ENCODE measurements at places on chromosomes 1 and 21.

DNA sequence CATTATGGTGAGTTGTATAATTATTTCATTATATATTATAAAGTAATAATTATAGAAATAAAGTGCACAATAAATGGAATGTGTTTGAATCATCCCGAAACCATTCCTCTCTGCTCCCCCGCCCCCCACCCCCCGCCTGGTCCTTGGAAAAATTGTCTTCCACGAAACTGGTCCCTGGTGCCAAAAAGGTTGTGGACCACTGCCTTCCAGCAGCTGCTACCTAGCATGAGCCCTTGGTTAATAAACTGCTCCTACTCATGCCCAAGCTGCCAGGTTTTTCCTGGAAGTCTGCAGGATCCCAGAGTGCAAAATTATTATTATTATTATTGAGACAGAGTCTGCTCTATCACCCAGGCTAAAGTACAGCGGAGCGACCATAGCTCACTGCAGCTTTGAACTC is 6.8 kb upstream of the IFNGR2 start:
- no peak for DNase-seq

DNA sequence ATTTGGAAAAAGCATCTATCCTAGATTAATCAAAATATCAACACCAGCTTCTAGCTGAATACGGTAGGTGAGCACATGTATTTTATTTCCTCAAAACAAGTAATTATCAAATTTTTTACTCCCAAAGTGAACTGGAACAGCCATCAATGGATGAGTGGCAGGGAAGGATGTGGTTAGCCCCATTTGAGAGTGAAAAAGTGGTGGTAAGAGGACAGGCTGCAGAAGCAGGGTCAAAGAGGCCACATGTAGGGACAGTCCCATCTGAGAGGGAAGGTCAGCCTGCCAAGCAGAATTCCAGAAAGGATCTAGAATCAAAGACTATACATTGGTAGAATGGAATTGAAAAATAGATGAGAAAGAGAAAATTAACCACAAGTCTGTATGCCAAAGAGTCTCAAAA is 163.8 kb downstream of the SMYD3 start:
- DNase-seq, result no peak

- no peak for DNase-seq
These were observed 228.2 kb upstream of the USP24 start for GRCh38 chr1:55443175-55443915.

GRCh38 chr1:95004013-95004412 is 68.7 kb downstream of the ALG14 start:
- no peak for DNase-seq

DNA sequence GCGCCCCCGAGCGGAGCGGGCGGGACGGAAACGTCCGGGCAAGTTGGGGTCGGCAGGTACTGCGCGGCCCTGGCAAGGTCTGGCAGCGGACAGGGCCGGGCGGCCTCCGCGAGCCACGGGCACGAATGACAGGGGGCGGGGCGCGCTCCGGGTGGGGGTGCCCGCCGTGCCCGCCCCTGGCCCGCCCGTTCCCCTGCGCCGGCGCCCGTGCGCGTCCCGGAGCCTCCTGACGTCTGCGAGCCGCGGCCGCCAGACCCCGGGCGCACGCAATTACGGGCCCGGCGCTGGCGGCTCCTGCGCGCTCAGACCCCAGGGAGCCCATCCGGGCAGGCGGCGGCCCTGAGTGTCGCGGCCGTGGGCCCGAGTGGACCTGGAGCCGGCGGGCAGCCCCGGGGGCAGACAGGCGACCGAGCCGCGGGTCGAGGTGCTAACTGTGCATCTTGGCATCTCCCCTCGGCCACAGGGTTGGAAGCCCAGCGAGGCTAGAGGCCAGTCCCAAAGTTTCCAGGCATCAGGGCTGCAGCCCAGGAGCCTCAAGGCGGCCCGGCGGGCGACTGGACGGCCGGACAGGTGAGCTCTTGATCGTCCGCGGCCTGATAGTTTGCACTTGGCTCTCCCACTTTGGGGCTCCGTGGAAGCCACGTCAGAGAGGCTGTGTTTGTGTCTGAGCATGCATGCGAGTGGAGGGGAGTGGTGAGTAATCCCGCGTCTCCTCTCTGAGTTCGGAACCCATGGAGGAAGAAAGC is 918 bp downstream of the MIB2 start:
- DNase-seq, result peak; percentile 15

- DNase-seq, result no peak
These were observed 101.7 kb downstream of the BCAR3 start for GRCh38 chr1:93579891-93580290.

DNA sequence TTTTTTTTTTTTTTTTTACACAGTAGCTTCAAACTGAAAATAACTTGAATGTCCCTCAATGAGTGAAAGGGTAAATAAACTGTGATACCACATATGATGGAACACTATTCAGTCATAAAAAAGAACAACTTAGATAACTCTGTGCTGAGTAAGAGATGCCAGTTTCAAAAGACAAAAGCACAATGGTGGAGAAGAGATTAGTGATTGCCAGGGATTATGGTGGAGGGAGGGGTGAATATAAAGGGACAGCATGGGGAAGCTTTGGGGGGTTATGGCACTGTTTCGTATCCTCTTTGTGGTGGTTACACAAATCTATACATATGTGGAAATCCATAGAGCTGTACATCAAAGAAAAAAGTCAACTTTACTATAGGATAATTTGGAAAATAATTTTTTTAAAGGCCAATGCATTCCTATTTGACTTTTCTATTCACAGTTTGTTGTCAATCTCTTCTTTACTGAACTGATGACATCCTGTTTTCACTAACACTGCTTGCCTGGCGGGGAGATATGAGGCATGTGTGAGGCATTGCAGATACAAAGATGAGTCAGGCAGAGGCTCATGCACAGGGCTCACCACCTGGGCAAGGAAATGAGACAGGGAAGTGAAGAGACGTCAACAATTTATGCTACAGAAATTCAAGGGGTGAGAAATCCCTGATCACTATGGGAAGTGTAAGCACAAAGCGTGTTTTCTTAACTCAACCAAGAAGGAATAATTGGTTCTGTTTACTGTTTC is 302.7 kb downstream of the DUSP10 start:
- DNase-seq, result no peak

DNA sequence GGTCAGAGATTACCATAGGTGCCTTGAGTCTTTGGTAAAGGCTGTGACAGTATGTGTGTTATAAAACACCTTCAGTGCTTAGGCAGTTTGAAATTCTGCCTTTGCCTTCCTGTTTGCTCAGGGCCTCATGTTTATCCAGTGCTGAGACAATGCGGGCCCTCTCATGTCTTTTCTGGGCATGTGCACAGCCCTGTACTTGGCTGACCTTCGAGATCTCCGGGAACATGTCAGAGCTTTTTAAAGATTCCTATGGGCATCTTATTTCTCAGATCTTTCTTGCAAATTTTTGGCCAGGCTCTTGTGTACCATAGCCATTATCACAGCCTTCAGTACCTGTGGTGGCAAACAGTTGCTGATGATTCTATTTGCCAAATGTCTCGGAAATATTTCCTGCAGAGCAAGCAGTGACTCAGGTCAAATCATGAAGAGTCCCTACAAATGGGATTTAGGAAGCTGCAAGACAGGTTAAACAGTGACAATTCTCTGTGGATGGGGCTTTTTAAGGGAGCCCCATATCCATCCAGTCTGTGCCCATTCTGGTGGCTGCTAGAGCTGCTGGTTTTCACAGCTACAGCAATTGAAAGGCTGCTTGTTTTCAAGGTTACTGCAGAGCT is 42.1 kb downstream of the HOOK1 start:
- DNase-seq, result no peak

GRCh38 chr1:48876330-48876785 is 99.7 kb upstream of the BEND5 start:
- no peak for DNase-seq

DNA sequence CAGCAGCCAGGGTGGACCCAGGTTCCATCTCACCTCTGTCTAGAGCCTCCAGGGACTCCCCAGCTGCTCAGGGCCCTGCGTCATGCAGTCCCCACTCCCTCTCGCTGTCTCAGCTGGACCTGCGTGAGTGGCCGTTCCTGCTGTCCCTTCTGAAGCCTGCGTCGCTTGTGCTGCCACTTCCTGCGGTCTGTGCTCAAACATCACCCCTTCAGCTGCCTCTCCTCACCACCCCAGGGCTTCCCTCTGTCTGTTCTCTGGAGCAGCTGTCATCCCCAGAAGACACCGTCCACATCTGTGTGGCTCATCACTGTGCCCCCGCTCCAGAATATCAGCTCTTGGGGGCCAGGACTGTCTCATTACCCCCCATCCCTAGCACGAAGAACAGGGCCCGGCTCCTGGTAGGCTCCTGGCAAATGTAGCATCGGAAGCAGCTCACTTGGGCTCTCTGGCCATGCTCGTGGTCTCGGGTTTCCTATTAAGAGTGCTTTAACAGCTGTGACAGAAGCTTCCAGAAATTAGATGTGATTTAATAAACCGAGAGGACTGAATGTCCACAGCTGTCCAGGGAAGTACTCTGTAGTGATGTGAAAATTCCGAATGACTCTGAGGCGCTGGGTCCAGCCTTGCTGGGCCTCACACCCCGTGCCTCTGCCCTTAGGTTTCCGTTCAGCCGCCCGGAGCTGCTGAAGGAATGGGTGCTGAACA is 3.3 kb downstream of the THAP3 start:
- no peak for DNase-seq

GRCh38 chr1:109370712-109371340 is 26.9 kb downstream of the SORT1 start:
- no peak for DNase-seq

DNA sequence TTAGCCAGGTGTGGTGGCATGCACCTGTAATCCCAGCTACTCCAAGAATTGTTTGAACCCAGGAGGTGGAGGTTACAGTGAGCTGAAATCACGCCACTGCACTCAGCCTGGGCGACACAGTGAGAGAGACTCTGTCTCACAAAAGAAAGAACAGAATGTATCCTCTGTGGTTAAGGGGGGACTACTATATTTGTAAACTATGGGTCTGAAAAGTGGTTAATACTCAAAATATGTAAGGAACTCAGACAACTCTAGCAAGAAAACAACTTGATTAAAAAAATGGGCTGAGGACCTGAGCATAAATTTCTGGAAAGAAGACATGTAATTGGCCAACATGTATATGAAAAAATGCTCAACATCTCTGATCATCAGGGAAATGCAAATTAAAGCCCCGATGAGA is 11.2 kb downstream of the FNBP1L start:
- no peak for DNase-seq

DNA sequence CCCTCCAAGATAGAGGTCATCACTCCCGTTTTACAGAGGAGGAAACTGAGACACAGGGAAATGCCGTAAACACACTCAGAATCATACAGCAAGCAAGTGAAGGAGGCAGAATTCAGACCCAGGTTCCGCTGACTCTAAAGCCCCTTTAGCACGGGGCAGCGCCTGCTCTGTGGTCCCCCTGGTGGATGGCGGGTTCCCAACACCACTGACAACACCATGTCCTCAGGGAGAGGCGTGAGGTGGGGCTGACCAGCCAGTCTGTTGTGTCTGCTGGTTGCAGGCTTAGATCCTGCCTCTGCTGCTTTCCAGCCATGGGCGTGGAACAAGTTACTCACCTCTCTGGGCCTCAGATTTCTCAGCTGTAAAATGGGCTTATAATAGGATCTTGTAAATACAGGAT is 617.3 kb downstream of the MATN1 start:
- DNase-seq, result peak; percentile 84

DNA sequence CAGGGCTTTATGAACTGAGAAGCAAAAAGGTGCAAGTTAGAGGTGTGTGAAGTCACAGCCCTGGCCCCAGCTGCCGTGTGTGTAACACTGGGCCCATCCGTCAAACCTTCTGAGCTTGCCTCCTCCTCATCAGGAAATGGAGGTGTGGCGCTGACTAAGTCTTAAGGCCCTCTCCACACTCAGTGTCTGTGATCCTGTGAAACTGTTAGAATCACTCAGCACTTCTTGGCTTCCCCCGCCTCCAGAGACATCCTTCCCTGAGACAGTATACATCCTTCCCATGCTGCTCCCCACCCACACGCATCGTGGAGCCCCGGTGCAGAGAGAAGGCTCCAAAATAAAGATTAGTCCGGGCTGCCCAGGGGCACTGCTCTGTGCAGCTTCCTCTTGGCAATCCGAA is 33.3 kb downstream of the LRP8 start:
- DNase-seq, result no peak

DNA sequence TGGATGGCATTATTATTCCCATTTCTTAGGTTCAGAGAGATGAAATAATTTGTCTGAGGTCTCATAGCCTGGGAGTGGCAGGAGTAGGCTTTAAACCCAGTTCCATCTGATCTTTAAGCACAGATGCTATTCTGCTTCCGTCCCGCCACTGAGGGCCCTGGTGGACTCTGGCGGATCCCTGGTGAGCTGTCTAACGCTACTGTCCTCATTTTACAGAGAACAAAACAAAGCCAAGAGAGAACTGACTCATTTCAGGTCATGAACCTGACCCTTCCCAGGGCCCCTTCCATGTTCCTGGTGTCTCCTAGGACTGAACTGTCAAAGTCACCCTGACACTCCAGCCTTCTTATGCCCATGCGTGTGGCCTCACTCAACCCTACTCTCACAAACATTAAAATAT is 3.1 kb upstream of the GALE start:
- no peak for DNase-seq

- DNase-seq, result no peak
These were observed 817.7 kb upstream of the B3GALT2 start for GRCh38 chr1:194004146-194004545.

GRCh38 chr1:228085287-228085951 is 2.9 kb downstream of the ARF1 start:
- no peak for DNase-seq

GRCh38 chr1:108610073-108610472 is 50.2 kb downstream of the EEIG2 start:
- no peak for DNase-seq

GRCh38 chr1:248839168-248839555 is 1.1 kb downstream of the ZNF672 start:
- DNase-seq, result no peak

DNA sequence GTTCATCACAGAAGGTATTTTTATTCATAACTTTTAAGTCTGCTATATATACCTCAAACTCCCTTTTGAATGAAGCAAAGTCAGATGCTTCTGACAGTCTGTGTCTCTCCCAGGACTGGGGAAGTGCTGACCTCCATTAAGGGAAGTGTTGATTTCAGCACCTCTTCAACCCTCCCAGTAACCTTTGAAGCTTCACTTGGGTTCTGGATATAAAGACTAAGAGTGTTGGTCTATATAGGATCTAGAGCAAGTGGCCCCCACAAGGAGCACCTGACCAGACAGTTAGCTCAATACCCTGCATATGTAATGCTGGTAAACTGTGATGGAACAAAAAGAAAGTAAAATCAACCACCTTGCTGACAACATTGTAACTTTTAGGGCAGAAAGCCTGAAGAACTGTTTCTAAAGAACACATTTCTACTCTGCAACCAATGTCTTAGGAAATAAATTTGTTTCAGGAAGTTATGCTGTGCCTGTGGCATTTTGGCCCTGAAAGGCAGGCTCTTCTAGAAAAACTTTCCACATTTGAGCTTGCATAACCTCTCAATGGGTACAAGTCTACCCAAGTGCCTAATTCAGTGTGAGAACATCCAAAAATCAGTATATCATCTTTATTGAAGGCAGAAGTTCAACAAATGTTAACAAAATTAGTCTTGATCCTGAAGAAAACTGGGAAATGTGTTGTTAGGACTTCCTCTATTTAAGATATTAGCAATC is 865 bp upstream of the PTPN22 start:
- DNase-seq, result no peak

GRCh38 chr1:206804156-206804737 is 32.0 kb upstream of the IL10 start:
- DNase-seq, result no peak

- no peak for DNase-seq
These were observed 32.0 kb upstream of the MYOCOS start for GRCh38 chr1:171590022-171590421.
